ENCODE measurements at places on chromosomes 2 and 18.

DNA sequence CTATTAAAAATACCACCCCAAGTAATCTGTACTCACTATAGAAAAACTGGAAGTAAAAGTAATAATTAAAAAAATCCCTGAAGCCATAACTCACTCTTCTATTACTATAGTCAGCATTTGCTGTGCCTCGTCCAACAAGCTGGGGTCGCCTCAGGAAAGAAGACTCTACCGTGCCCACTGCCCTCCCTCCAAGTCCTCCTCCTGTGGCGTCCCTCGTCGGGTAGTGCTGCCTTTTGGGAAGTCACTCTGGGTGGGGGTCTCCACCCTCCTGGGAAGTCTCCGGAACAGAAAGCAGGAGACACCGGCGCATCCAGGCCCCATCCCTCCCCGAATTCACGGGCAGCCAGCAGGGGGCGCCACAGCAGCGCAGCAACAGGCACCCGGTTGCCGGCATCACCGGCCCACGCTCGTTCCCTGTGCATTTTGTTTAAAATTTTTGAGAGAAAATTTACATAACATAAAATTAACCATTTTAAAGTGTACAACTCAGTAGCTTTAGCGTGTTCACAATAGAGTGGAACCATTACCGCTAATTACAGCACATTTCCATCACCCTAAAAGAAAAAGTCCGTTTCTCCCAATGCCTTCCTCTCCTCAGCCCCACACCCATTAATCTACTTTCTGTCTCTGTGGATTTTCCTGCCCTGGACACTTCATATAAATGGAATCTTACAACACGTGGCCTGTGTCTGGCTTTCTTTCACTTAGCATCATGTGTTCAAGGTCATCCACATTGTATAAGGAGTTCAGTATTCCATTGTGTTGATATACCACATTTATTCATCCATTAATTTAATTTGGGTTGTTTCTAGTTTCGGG lies 62.2 kb downstream of the ADNP2 start:
- DNase-seq, result peak; percentile 19

DNA sequence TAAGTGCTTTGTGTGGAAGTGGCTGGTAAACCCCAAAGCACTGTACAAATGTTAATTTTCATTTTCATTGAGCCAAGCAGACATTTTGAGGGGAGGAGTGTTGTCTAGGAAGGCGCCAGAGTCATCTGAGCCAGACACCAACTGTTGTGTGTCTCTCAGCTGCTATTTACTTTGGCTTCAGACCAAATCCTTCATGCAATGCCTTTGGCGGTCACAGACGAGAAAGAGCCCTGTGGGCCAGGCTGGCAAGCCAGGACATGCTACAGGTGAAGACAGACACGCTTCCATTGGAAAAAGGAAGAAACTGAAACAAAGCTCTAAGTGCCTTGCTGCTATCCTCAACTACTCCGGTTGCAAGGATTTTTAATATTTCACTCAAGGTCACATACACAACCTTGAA lies 115.4 kb upstream of the CDC42EP3 start:
- no peak for DNase-seq

DNA sequence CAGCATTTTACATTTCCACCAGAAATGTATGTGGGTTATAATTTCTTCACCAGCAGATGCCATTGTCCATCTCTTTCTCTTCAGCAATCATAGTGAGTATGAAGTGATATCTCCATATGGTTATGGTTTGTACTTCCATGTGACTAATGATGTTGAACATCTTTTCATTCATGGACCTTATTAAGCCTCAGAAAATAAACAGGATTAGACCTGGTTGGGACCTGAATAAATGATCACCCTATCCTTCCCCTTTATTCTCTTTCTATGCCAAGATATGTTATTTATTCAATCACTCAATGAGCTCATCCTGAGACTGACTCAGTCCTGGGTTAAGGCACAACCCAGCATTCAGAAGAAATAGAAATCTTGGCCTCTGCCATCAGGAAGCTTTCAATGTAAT lies 86.6 kb downstream of the ANTXR1 start:
- DNase-seq, result no peak

GRCh38 chr18:75350512-75350839 lies 77.0 kb downstream of the SMIM21 start:
- DNase-seq, result no peak

DNA sequence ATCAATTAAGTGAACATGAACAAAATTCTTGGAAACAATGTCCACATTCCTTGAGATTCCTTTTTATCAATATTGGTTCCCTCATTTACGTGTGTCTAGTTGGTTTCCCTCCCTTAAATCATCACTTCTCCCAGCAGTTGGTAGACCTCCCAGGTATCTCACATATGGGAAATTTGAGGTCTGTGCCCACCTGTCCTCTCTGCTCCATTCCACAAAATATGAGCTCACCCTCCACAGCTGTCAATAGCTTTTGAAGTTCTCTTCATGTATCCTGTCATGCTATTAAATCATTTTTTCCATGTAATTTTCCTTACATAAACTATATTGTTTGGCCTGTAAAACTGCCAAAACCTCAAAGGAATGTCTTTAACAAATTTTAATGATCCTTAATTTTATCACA lies 992.2 kb upstream of the ACVR2A start:
- DNase-seq, result no peak

DNA sequence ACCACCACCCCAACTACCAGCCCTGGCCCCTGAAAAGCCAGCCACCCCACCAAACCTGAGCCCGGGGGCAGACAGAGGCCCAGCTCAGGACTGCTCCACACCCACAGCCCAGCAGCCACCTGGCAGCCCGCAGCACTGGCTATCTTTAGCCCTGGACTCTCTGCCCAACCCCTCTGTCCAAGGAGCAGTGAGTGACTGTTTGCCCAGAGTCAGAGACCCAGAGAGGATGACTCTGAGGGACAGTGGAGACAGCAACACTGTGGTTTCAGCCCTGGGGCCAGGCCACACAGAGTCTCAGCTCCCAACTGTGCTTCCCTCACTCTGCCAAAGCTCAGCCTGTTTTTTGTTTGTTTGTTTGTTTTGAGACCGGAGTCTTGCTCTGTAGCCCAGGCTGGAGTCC lies 32.6 kb downstream of the BIN1 start:
- no peak for DNase-seq

DNA sequence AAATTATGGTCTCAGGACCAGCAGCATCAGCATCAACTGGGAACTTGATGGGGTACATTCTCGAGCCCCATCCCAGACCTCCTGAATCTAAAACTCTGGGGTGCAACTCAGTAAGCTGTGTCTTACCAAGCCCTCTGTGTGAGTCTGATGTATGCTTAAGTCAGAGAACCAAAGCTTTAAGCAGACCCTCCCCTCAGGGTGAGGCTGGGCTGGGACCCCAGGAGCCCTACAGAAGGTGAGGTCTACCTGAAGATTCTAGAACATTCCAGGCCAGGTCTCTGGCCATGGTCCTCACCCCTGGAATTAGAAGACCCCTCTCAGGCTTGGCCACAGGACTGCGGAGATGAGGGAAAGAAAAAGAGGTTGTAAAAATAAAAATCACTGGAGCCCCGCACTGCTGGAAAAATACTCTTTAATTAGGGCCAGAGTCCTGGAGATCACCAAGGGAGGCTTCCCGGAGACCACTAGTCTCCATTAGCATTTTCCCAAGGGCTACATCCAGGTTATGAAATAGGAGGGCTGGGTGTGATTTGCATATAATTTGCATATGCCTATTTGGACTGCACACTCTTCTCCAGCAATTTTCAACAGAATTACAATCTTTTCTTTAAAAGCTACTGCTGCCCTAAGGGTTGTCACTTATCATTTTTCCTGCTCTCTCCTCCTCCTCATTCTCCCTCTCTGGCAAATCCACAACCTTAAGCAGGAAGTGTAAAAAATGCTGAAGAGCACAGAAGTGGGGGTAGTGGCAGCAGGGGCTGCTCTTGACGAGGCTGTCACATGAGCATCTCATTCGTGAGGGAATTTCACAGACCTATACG lies 100.2 kb downstream of the ZBTB7C start:
- no peak for DNase-seq

All from activated T-cell treated with anti-CD3 and anti-CD28 coated beads for 1 hour (primary cell).